Upper lobe of right lung (tissue), 1 donor: ENCODE measurements at places on chromosomes 12 and 14.

- DNase-seq: no peak
- H3K4me3 ChIP-seq: no peak overlapping the region
- peaks cover 55% of the 10 kb centered on the region for H3K4me1 ChIP-seq
Measured at GRCh38 chr14:68510201-68511128, 282.4 kb downstream of the ZFP36L1 start.

DNA sequence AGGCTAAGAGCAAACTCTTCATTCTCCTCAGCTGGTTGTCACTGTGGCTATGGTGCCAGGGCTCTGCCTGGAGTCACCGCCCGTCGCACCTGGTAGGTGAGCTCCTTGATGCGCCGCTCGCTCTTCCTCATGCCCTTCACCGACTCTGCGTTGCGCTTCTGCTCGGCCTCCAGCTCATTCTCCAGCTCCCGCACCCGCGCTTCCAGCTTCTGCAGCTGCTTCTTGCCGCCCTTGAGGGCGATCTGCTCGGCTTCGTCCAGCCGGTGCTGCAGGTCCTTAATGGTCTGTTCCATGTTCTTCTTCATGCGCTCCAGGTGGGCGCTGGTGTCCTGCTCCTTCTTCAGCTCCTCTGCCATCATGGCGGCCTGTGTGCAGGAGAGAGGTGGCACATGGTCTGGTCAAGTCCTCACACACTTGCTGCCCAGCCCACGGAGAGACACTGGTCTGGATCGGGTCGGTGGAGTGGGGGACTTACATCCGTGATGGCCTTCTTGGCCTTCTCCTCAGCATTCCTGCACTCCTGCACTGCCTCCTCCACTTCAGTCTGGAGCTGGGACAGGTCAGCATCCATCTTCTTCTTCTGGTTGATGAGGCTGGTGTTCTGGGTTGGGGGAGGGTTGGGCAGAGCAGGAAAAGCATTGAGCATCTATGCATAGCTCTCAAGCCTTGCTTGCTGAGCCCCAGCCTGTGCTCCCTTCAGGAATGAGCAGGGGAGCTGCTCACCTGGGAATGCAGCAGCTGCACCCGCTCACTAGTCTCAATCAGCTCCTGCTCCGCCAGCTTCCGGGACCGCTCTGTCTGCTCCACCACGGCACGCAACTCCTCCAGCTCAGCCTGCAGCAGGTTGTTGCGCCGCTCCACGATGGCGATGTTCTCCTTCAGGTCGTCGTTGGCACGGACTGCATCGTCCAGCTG lies 7.1 kb upstream of the MYH6 start:
- H3K27me3 ChIP-seq: no peaks in the 10 kb centered on the region
- H3K27ac ChIP-seq: no peak overlapping the region
- H3K36me3 ChIP-seq: no peaks in the 10 kb centered on the region
- no peaks in the 10 kb centered on the region for H3K4me1 ChIP-seq
- H3K4me3 ChIP-seq: no peak overlapping the region
- DNase-seq: no peak

DNA sequence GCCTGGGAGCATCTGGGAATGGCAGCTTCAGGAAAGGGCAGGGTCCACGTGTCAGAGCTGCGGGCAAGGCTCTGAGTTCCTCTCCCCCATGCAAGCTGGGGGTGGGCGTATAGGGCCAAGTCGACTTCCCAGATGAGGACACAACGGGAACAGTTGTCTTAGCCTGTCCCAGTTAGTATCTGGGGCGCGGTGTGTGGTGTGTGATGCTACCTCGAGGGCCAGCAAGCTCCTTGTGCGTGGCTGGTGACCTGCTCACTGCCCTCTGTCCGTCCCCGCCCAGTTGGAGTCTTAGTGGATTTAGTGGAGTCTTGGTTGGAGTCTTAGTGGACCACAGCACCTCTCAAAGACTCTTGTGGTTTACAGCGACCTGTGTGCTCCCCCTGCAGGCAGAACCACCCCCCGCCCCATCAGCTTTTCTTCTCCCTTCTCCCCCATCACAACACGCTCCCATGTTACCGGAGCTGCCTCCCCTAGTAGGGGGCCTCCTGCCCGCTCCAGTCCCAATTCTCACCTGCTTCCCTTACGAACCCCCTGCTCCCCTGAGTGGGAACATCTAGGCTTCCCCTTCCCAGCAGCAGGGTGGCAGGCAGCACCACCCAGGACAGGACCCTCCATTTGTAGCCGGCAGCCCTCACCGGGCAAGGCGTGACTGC lies 8.7 kb downstream of the ASPG start:
- H3K4me1 ChIP-seq: peaks cover 9% of the 10 kb centered on the region
- peaks cover 9% of the 10 kb centered on the region for H3K27me3 ChIP-seq
- H3K36me3 ChIP-seq: no peaks in the 10 kb centered on the region
- H3K27ac ChIP-seq: no peak overlapping the region
- peak; percentile 54 for DNase-seq

DNA sequence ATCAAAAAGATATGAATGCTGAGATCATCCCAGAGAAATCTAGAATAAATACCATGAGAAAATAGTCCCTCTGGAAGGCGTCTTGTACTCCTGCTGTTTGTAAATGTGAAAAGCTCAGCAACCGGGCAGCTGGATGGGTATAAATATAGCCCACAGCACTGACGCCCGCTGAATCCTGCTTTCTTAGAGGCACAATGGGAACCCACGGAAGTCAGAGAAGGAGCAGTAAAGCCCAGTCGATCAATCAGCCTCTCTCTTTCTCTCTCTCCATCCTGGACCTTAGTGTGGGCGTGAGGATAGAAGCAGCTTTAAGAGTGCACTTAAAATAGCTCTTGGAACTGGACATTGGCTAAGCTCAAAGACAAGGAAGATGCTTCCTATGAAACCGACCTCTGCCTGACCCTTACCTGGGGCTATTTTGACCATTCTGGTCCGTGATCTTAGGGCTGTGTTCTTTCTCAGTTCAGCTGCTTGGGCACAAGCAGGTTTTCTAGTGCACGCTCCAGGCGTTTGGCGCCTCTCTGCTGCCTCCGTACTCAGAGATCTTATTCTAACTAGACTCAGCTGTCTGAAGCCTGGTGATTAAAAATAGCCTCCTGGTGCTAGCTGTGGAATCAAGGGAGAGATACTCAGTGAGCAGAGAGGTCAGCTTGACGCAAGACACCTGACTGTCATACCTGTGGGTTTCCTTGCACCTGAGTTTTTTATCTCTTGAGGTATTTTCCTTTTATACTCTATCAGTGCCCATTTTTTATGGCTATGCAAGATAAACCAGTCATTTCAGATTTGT lies 144.6 kb downstream of the ETV6 start:
- no peak overlapping the region for H3K4me3 ChIP-seq
- H3K4me1 ChIP-seq: peaks cover 44% of the 10 kb centered on the region
- no peak for DNase-seq
- no peaks in the 10 kb centered on the region for H3K36me3 ChIP-seq

DNA sequence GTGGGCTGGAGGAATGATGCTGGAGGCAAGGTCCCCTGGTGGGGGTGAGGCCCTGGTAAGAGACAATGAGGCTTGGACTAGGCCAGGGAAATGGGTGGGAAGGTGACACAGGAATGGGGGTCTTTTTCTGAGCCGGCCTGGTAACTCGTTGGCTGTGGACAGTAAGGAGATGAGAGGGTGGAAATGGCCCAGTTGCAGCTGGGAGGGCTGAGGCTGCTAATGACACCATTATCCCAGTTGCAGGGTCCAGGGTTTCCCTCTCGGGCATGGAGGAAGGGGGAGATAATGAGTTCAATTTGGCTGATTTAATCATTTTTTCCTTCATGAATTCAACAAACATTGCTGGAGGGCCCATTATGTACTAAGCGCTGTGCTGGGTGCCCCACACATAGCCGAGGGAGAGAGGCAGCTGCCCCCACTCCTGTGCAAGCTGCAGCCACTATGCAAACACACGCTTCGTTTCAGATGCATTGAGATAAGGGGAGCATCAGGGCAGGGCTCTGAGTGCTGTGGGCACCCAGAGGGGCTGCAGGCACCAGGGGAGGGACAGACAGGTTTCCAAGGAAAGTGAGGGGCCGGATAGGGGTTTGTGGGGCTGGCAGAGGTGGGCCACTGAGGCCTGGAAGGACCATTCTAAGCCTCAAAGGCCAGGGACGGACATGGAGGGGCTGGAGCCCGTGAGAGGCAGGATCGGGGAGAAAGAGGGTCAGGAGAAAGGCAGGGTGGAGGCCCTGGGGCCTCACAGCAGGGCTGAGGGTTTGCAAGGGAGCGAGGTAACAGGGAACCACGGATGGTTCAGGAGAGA lies 43.2 kb upstream of the MEG3 start:
- H3K4me3 ChIP-seq: no peak overlapping the region
- DNase-seq: peak; percentile 40

GRCh38 chr14:22650046-22650739 lies 6.0 kb upstream of the OR6J1 start:
- H3K27me3 ChIP-seq: no peaks in the 10 kb centered on the region
- no peaks in the 10 kb centered on the region for H3K36me3 ChIP-seq
- H3K4me3 ChIP-seq: no peak overlapping the region
- peaks cover 4% of the 10 kb centered on the region for H3K4me1 ChIP-seq
- no peak overlapping the region for H3K27ac ChIP-seq

DNA sequence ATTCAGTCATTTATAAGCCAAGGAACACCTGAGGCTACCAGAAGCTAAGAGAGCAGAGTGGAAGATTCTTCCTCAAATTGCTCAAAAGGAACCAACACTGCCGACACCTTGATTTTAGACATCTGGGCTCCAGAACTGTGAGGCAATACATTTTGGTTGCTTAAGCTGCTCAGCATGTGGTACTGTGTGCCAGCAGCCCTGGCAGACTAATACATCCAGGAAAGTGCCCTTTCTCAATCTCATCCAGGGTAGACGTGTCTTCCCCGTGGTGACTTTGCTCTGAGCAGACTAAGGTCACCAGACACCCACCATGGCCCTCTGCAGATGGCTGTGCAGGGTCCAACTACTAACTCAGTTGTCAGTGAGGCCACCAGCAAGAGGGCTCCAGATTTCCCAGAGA lies 122.8 kb downstream of the VRK1 start:
- no peaks in the 10 kb centered on the region for H3K4me1 ChIP-seq
- no peaks in the 10 kb centered on the region for H3K36me3 ChIP-seq
- no peak overlapping the region for H3K27ac ChIP-seq
- H3K27me3 ChIP-seq: no peaks in the 10 kb centered on the region
- no peak overlapping the region for H3K4me3 ChIP-seq
